AG09319 (cell line): ENCODE measurements at places on chromosomes 3 and 15.

DNA sequence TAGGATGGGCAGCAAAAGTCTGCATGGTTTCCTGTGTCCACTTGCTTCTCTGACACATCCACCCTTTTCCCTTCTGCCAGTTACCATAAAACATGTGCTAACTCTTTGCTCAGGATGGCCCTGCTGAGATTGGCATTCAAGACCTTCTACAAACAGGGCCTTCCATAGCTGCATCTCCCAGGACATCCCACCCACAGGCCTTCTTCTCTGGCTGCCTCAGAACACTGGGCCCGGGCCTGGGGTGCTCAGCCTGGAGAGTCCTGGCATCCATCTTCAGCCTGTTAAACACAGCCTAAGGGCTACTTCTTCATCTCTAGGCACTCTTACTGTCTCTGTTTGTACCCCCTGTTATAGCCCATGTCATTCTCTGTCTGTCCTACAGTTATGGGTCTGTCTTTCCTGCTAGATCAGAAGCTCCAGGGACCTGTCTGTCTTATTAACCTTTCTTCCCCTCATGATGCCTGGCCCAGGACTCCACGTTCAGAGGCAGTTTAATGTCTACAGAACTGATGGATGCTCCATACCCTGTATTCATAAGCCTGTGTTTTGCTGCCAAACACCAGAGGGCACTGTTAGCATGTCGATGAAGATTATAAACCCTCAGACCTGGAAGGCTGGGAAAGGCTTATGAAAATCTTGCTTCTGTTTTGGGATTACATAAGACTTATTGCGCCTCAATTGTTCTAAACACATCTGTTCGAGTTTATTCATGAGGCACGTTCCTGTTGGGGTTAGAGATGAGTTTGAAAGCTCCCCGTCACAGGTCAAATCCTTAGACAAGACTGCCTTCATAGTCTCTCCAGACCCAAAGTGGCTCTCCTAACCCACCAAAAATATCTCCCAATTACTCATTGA lies 16.5 kb downstream of the SEMA3G start:
- DNase-seq = peak; percentile 81

GRCh38 chr3:122515020-122515468 lies 305 bp upstream of the KPNA1 start:
- no peak for DNase-seq

- no peak for DNase-seq
These were observed 784 bp downstream of the TTLL3 start for GRCh38 chr3:9810846-9811245.

DNA sequence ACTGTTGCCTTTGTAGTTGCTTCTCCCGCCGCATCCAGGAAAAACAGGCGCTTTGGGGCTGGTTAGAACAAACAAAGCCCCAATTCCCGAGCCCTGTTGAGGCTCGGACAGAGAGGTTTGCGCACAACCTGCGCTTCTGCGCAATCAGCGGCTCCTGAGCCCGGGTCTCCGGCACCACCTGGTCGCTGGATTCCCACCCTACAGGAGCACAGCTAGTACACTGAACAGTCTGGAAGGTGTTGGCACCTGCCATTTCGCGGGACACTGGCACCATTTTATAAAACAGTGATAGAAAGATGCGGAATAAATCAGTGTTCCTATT lies 13.8 kb downstream of the ZIC4 start:
- DNase-seq = no peak

- no peak for DNase-seq
These were observed 567.8 kb downstream of the ZIC1 start for GRCh38 chr3:147977001-147977400.
